ENCODE measurements at places on chromosomes 5 and 9. TPM values are rescaled to one million over a fixed set of nuclear protein-coding genes. Genes with fewer than 3 reads are reported as not detected.

The POU4F3 gene
- polyA plus RNA-seq: 0.05 TPM

The GPR151 gene
- polyA plus RNA-seq: not detected

GRCh38 chr9:131747352-131747751 is 7.5 kb upstream of the RAPGEF1 start:
- peak; percentile 52 for DNase-seq

The PDE6A gene
- 0.06 TPM for polyA plus RNA-seq

- DNase-seq: no peak
Observed at GRCh38 chr9:132055756-132056155, 23.9 kb downstream of the MED27 start.

DNA sequence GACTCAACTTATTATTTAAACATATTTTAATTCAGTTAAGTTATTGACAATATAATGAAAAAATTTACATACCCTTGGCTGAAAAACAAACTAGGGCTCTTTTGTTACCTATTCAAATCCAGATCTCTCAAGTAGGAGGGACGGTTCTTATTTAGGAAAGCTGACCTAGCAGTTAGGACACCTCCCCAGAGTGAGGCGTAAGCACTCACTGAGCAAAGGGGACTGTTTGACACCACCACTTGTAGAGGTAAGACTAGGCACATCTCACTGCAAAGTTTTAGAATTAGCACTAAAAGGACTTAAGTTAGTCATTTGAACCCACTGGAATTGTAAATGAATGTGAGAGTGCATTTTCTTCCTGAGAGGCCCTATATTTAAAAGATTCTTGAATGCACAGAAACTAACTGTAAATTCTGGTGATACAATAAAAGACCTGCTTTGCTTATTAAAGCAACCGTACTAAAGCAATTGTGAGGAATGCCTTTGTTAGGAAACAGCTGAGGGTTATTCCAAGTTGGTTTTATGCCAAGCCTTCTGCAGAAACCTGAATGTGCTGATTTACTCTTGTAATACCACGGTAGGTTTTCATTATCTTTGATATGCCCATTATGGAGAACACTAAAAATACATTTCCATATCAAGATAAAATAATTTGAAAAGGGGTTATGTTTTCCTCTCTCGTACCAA is 16.2 kb downstream of the HACD4 start:
- DNase-seq: no peak

The KCNIP1 gene
- polyA plus RNA-seq: 1.1 TPM

The LCN15 gene
- polyA plus RNA-seq: not detected

DNA sequence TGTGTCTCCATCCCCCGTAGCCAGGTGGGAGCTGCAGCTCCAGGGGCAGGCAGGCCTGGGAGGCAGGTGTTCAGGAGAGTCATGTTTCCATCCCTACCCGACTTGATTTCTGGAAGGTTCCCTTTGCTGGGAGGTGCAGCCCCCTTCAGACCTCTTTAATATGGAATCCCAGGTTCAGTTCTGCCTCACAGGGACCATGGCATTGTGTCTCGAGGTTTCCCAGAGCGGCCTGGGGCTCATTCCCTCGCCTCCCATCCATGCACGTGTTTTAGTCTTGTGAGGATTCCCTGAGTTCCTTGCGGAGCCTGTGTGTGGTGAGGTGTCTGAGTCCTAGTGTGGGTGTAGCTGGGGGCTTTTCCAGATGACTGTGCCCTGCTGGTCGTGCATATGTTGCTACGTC is 16.5 kb upstream of the AHRR start:
- DNase-seq: no peak
